Nephron progenitor cell (in vitro differentiated cells): ENCODE measurements at places on chromosomes 2 and 18.

DNA sequence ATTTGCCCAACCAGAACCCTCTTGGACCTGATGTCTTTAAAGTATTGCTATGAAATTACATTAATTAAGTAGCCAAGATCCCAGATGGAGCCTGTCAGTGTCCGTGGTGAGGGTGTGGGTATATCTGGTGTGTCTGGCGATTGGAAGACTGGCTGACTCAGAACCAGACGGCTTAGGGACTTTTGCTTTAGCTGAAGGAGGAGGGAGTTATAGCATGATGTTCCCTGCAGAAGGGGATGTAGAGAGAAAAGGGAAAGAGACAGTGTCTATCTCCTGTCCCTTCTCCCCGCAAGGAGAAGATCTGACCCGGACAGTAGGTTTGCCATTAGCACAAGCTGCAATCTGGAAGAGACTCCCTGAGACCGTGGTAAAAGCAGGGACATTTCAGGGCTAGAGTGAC, 60.6 kb downstream of the POU3F3 start:
- no peak for DNase-seq

DNA sequence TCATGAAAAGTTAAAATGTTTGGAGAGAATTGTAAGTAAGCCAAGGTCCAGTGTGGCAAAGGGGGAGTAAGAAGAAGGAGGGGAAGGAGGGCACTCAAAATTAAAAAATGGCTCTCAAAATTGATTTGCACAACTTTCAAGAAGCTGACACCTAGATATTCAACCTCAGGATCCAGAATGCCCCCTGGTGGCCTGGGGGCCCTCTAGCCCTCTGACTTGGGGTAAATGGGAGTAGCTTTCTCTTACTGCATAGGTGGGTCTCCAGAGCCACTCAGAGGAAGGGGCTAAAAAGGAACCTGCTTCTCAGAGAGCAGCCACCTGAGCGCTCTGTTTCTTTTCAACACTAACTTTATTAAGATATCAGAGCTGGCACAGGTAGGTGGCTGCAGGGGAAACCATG, 968.5 kb downstream of the BCL11A start:
- DNase-seq: peak; percentile 14

GRCh38 chr2:201996679-201997314, 36.9 kb upstream of the FZD7 start:
- DNase-seq: no peak

GRCh38 chr2:64173156-64174135, 29.2 kb upstream of the PELI1 start:
- DNase-seq: no peak

DNA sequence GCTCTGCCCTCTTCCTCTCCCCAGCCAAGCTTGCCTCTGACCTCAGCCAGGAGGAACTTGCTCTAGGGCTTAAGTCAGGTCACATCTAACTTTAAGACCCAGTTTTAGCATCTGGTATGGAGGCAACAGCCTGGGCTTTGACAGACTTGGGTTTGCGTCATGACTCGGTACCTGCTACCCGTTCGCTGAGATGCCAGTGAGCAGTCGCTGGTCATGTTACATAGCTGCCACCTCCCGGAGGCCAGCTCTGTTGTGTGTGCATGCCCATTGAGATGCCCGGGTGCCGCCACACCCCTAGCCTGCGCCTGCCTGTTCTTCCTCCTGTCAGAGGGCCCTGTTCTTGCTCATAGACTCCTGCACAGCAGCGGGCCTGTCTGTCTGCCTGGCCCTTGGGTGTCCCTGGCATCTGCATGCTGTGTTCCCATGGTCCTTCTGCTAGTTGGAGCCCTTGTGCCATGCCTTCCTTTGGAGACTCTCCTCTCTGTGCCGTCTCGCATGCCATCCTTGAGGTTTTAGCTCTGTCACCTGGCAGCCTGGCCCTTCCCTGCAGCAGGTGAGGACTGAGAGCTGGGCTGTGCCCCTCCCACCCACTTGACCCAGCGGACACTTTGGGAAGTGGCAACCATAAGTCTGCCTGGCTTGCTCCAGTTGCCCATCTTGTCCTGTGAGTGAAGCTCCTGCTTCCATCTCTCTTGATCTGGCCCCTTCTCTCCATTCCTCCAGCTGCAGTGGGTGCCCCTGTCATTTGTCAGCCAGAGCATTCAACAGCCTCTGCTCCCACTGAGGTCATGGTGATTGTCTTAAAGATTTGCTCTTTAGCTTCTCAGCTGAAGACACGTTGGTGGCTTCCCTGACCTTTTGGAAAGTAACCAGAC, 24.9 kb downstream of the ASAP2 start:
- no peak for DNase-seq

DNA sequence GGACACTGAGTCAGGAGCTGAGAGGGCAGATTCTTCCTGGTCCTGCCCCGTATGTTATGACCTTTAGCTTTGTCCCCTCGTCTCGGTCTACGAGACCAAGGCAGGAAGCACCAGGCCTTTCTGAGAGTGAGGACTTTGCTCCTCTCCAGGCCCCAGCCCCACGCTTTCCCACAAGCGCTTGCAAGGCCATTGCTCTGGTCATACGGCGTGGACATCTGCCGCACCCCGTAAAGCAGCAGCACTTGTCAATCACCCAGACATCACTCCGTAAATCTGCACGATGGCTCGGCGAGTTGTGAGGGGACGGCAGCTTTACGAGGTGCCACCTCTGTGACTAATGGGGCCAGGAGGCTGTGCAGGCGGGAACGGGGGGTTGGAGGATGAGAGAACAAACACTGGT, 100.8 kb upstream of the TWIST2 start:
- DNase-seq: no peak

- DNase-seq: no peak
Observed at GRCh38 chr18:13120983-13121441, 97.5 kb upstream of the LDLRAD4 start.

GRCh38 chr2:65666156-65666725, 233.8 kb upstream of the SPRED2 start:
- no peak for DNase-seq

- no peak for DNase-seq
Observed at GRCh38 chr2:107747964-107748583, 78.6 kb upstream of the RGPD4 start.

GRCh38 chr2:33015421-33016142, 68.8 kb downstream of the LTBP1 start:
- DNase-seq: no peak

DNA sequence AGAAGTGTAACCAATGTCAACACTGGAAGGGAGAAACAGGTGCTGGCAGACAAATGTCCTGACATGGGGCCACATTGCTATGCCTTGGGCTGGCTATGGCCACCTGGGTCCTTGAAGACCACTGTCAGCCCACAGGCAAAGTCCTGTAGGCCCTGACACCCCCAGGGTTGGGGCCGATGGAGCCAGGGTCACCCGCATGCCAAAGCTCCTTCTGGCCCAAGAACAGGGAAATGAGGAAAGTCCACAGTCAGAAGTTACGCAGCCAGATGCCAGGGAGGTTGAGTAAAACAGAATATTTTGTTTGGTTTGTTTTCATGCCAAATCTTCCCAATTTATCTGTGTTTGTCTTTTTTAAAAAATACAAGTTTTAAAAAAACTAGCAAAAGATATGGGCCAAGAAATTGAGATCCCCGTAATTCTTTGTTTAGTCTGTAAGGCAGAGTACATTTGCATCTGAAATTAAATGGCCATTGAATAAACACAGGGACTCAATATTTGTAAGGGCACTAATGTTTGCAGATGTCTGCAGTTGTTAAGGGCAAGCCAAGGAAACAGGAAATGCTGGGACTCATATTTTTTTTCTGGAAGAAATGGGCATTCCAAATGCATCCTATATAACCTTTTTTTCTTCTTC, 186.4 kb downstream of the FAM210A start:
- DNase-seq: no peak

DNA sequence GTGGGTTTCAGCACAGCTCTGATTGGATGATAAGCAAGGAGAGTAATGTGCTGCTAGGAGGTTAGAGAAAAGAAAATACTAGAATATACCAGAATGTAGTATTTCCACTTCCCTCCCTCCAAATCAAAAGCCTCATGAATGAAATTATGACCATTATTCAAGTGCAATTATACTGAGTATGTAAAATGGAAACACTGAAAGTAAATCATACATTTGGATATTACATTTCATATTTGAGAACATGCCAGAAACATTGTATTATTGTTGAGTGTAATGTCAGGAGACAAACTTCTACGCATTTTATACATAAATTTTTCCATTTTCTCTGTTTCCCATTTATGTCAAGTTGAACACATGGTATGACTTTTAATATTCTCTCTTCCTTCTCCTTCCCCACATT, 942 bp upstream of the CETN1 start:
- DNase-seq: no peak

- no peak for DNase-seq
Observed at GRCh38 chr18:28963481-28963880, 786.6 kb upstream of the CDH2 start.

DNA sequence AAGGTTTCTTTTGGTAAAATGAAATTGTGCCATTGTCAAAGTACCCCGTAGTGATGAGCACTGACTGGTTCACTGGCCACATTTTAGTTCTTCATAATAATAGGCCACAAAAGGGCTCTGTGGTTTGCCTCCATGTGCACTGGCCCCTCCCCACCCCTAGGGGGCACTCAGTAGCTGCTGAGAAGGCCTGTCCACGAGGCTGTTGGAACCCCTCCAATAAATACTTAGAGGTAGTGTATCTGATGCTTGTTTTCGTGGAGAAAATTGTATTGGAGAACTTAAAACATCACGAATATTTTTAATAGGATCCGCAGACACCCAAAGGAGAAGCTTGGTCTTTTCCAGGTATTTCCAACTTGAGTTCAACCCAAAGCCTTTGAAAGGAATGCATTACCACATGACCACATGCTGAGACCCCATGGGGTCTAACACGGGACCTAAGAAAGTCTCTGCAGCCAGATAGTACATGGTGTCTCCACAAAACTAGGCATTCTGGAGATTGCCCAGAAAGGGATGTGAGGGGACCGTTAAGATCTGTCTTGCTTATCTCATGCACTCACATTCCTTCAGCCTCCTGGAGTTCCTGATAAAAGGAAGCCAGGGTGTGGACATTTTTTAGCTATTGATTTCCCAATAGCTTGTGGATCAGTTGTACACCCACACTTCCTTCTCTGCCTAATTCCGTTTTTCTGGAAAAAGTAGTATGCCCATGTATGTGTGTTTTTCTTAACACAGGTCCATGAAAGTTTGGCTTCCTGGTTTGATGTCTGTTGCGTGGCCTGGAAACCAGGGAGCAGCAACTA, 28.5 kb upstream of the NOSTRIN start:
- peak; percentile 27 for DNase-seq

- no peak for DNase-seq
Observed at GRCh38 chr18:52824126-52824525, 484.1 kb downstream of the DCC start.

DNA sequence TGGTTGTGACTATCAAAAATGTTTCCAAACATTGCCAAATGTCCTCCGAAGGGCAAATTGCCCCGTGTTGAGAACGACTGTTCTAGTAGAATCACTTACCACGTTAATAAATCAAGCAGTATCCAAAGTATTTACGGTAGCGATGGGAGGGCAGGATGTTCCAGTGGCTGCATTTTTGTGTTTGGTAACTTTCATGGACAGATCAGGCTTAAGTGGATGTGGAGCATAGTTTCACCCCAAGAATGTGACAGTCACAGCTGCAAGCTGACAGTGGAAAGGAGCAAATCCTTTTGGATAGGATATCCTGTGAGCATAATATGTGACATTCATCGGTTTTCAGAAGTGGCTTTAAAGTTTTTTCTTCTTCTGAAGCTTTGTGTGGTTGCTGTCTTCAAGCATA, 46.3 kb upstream of the DARS1 start:
- DNase-seq: no peak

DNA sequence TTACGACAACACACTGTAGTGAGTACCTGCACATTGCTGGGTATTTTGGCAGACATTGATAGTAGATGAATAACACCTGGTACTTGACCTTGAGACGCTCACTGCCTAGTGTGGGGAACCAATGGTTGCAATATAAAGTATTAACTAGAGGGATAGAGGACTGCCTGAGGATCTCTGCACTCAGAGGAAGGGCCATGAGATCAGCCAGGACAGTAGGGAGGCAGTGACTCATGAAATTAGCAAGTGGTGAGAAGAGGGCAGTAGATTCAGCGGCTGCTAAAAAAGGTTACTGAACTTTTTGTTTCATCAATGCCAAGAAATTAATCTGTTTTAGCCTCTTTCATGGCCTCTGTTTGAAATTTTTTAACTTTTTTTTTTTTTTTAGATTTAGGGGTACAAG, 250.8 kb upstream of the TCF4 start:
- DNase-seq: no peak

- no peak for DNase-seq
Observed at GRCh38 chr2:118529908-118530599, 317.4 kb downstream of the EN1 start.

- no peak for DNase-seq
Observed at GRCh38 chr2:17588031-17588430, 47.5 kb downstream of the VSNL1 start.

DNA sequence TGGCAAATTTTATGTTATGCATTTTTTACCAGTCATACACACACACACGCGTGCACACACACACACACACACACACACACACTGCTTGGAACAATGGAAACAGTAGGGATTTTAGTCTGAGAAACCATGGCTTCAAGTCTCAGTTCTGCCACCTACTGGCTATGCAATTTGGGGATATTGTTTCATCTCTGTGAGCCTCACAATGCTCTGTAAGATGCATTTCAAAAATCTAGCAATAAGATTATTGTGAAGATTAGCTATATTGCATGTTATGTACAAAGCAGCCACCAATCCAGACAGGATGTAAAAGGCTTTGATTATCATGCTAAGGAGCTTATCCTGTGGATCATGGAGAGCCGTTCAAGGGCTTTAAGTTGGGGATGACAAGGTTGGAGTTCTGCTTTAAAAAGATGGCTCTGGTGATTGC, 401.4 kb downstream of the NBAS start:
- no peak for DNase-seq

- no peak for DNase-seq
Observed at GRCh38 chr2:100831831-100832230, 11.9 kb downstream of the NPAS2 start.

DNA sequence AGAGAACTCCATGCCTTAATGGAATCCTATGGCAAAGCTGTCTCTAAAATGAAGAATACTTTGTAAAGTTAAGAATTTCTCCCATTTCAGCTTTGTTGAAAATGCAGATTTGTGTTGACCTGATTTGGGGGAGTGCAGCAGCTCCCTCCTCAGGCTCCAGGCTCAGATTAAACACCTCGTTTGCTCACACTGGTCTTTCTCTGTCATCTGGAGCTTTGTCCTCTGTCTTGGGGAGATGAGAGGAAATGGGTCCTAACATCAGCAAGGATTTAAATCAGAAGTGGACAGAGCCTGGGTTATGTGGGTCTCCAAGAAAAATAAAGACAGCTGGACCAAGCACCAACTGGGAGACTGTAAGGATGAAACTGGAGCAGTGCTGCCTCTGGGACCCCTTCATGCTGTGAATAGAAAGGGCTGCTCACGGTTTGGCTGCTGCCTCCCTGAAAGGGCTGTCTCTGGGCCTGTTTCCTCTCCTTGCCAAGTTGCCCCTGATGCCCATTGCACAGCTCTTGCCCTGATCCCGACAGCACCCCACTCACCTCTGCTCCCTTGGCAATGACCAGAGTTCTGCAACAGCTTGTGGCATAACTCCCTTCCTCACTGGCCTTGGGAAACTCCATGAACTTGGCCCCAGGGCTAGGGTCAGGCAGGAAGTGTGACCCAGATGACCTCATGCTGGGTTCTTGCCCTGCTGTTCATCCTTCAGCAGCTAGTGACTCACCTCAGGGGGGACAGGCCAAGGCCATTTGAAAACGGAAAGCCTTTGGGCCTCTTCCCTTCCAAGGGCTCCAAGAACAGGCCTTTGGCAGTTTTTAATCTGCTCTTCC, 197.2 kb downstream of the CYP26B1 start:
- DNase-seq: no peak
